ENCODE measurements at places on chromosomes 12 and 14. TPM values are rescaled to one million over a fixed set of nuclear protein-coding genes. Genes with fewer than 3 reads are reported as not detected.

CBLN3 gene
- total RNA-seq = 17.0 TPM

ZDHHC22 gene
- total RNA-seq = 1.7 TPM

KLRC3 gene
- total RNA-seq = not detected

DNAH10 gene
- total RNA-seq = 29.3 TPM

DHH gene
- 148 TPM for total RNA-seq

- no peak overlapping the region for H3K4me3 ChIP-seq
- peaks cover 5% of the 10 kb centered on the region for H3K4me1 ChIP-seq
- H3K36me3 ChIP-seq = no peaks in the 10 kb centered on the region
- no peaks in the 10 kb centered on the region for H3K27me3 ChIP-seq
- H3K27ac ChIP-seq = no peak overlapping the region
These were observed 289.0 kb upstream of the RPL10L start for GRCh38 chr14:46940611-46941010.

- H3K4me1 ChIP-seq = no peaks in the 10 kb centered on the region
- no peak overlapping the region for H3K27ac ChIP-seq
- no peak for DNase-seq
- H3K27me3 ChIP-seq = no peaks in the 10 kb centered on the region
- no peak overlapping the region for H3K4me3 ChIP-seq
These were observed 76.1 kb upstream of the RFX4 start for GRCh38 chr12:106506691-106507090.

DNA sequence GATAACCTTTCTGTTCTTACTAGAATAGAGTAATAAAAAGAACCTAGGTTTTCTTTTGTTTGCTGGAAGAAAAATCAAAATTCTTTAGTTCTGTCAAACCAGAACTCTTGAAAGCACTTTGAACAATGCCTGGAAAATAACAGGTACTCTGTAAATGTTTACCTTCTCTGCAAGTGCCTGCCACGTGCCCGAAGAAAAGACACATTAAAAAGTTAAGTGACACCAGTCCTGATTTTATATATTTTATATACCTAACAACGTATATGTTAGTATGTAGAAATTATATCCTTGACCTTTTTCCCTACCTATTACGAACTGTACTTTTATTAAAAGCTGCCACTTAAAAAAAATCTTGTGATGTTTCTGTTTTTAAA, 976 bp downstream of the THAP2 start:
- DNase-seq = no peak
- peak overlapping the region; percentile 95 for H3K27ac ChIP-seq
- no peaks in the 10 kb centered on the region for H3K27me3 ChIP-seq

GRCh38 chr12:91695964-91696363, 449.7 kb downstream of the BTG1 start:
- H3K4me1 ChIP-seq = no peaks in the 10 kb centered on the region
- H3K27me3 ChIP-seq = no peaks in the 10 kb centered on the region
- H3K27ac ChIP-seq = no peak overlapping the region
- H3K4me3 ChIP-seq = no peak overlapping the region
- H3K36me3 ChIP-seq = no peaks in the 10 kb centered on the region

- no peaks in the 10 kb centered on the region for H3K27me3 ChIP-seq
- H3K4me1 ChIP-seq = no peaks in the 10 kb centered on the region
- no peak overlapping the region for H3K27ac ChIP-seq
- H3K4me3 ChIP-seq = no peak overlapping the region
- H3K36me3 ChIP-seq = no peaks in the 10 kb centered on the region
These were observed 126.7 kb downstream of the TMEM132D start for GRCh38 chr12:129776977-129777667.

- H3K27me3 ChIP-seq = no peaks in the 10 kb centered on the region
- no peaks in the 10 kb centered on the region for H3K36me3 ChIP-seq
- no peak overlapping the region for H3K4me3 ChIP-seq
- no peak for DNase-seq
These were observed 124.7 kb upstream of the MAX start for GRCh38 chr14:65226824-65227604.

- peaks cover 28% of the 10 kb centered on the region for H3K4me1 ChIP-seq
- DNase-seq = no peak
- no peaks in the 10 kb centered on the region for H3K27me3 ChIP-seq
- H3K4me3 ChIP-seq = no peak overlapping the region
These were observed 3.6 kb upstream of the PTGER2 start for GRCh38 chr14:52310541-52310940.

DNA sequence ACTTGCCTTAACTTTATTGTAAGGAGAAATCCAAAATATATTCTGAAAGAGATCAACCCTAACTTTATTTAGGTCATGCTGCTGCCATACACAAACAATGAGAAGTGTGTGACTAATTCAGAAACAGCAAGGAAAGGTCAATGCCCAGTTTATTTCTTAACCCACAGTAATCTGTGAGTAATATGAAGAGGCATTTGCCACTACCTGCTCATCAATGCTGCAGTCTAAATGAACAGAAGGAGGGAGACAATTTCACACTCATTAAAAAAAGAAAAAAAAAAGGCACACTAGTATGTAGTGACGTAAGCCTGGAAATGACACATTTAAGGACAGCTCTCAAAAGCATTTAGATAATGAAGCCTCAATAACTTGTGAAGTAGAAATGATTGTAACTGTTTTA, 90.5 kb upstream of the FOXN3 start:
- H3K4me3 ChIP-seq = no peak overlapping the region
- DNase-seq = no peak
- H3K27ac ChIP-seq = no peak overlapping the region
- H3K36me3 ChIP-seq = no peaks in the 10 kb centered on the region

GRCh38 chr14:69400154-69400553, 1.7 kb downstream of the SLC39A9 start:
- H3K27ac ChIP-seq = no peak overlapping the region
- H3K36me3 ChIP-seq = no peaks in the 10 kb centered on the region
- no peak for DNase-seq
- no peak overlapping the region for H3K4me3 ChIP-seq
- H3K4me1 ChIP-seq = peaks cover 31% of the 10 kb centered on the region
- no peaks in the 10 kb centered on the region for H3K27me3 ChIP-seq
